ENCODE measurements at places on chromosomes 13 and 19.

DNA sequence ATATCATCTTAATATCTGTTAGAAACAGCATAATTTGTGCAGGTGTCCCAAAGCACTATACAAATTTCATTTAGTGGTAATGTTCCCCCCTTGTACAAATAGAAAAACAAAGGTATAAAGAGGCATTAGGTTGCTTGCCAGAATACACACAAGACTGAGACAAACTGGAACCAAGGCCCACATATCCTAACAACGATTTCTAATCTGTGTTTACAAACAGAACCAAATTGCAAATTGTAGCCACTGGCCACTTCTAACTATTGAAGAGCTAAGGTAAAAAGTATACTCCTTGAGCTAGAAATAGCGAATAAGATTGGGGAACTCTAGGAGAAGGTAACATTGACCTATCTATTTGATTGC lies 526.1 kb downstream of the KLF12 start:
- no peak for DNase-seq

GRCh38 chr13:93262729-93263345 lies 36.2 kb downstream of the GPC6 start:
- DNase-seq, result peak; percentile 69

DNA sequence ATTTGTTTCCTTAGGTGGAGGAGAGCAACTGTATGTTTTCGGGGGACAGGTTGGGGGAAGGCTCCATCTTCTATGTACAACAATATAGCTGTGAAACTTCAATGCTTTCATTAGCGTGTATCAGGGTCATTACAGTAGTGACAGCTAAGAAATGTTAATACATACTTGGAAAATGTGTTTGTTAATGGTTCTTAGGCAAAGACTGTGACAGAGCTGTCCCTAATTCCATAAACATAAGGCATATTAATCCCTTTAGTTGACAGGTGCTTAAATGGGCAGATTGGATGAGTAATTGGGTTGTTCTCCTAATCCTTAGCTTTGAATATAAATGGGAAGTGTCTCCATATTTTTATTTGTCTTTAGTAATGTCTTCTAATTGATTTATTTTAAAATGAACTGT lies 313.7 kb downstream of the HS6ST3 start:
- no peak for DNase-seq

DNA sequence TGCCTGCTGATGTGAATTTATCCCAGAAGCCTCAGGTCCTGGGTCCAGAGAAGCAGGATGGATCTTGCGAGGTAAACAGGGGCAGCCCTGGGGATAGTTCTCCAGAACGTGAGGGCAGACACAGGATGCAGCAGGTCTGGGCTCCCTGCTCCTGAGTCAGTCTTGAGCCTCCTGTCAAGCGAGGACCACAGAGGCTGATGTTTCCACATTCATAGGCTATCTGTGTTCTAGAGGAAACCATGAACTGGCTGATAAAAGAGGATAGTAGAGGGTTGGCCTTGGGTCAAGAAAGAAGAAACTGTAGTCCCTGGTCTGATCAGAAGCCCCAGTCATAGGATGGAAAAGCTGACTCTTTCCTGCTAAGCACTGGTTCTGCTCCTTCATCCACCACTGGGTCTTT lies 2.2 kb downstream of the ZNF175 start:
- DNase-seq, result peak; percentile 68

GRCh38 chr13:36124236-36124822 lies 6.9 kb downstream of the DCLK1 start:
- DNase-seq, result peak; percentile 90

- no peak for DNase-seq
Measured at GRCh38 chr13:110073982-110074381, 233.0 kb downstream of the COL4A1 start.

GRCh38 chr13:110323172-110323891 lies 16.2 kb downstream of the COL4A2 start:
- DNase-seq, result peak; percentile 91

DNA sequence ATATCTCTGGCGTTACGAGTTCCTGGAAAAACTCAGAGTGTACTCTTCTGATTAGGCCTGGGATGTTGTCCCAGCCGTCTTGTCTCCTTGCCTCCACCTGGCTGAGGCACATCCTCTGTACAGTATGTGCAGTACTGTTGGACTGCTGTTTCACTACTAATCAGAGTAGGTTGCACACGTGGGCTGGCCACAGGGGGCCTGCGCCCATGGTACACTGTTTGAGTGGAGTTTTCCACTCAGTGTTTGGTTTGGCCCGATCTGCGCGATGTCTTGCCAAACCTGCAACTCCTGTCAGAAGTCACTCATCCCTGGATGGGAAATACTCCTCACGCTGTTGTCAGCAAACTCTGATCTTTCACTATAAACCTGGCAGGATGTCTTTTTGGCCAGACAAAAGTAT lies 189.6 kb upstream of the CSNK1A1L start:
- no peak for DNase-seq

DNA sequence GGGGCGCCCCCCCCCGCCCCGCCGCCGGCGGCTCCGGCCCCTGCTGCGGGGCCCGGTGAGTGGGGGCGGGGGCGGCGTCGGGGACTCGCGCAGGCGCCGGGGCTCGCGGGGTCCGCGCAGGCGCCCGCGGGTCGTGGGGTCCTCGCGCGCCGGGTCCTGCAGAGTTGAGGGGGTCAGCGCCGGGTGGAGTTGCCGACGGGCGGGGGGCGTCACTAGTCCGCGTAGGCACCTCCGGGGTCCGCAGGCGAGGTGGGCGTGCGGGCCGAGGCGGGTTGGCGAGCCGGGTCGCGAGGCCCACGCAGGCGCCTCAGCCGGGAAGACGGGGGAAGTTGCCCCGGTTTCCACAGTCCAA lies 365 bp downstream of the PPP6R1 start:
- no peak for DNase-seq

GRCh38 chr13:76724421-76724820 lies 161.8 kb downstream of the KCTD12 start:
- DNase-seq, result no peak

GRCh38 chr13:106593132-106593531 lies 25.2 kb upstream of the ARGLU1 start:
- no peak for DNase-seq

- DNase-seq, result no peak
Measured at GRCh38 chr13:30665638-30666037, 47.9 kb downstream of the USPL1 start.

GRCh38 chr19:18322318-18322758 lies 538 bp downstream of the LSM4 start:
- peak; percentile 65 for DNase-seq

GRCh38 chr19:18533058-18533457 lies 10.3 kb downstream of the FKBP8 start:
- no peak for DNase-seq

DNA sequence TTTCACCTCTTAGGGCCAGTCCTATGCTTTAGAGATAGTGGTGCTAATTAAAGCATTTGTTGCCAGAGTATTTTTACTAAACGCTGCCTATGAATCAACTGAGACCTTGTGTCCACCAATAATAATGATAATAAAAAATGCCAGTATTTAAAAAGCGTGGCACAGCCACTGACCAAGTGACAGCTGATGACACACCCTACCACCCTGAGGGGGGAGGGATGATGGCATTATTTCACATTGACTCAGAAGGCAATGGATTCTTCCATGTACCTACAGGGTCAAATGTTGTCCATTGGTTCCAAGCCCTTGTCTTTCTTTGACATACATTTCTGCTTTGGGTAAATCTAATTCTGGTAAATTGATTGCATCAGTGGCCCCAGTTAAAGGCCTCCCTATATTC lies 384.4 kb downstream of the DLEU7 start:
- DNase-seq, result no peak

GRCh38 chr19:31613683-31614219 lies 264.5 kb upstream of the TSHZ3 start:
- no peak for DNase-seq

DNA sequence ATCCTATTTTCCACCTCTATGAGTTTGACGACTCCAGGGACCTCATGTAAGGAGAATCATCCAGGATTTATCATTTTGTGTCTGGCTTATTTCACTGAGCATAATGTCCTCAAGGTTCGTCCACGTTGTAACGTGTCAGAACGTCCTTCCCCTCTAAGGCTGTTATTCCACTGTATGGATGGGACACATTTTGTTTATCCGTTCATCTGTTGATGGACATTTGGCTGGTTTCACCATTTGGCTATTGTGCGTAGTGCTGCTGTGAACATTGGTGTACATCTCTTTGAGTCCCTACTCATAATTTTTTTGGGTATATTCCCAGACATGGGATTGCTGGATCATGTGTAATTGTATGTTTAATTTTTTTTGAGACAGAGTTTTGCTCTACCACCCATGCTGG lies 21.5 kb downstream of the CRTC1 start:
- no peak for DNase-seq

GRCh38 chr19:48553676-48554384 lies 1.9 kb downstream of the SULT2B1 start:
- peak; percentile 98 for DNase-seq

GRCh38 chr19:48461982-48462655 lies 6.7 kb downstream of the KCNJ14 start:
- no peak for DNase-seq

DNA sequence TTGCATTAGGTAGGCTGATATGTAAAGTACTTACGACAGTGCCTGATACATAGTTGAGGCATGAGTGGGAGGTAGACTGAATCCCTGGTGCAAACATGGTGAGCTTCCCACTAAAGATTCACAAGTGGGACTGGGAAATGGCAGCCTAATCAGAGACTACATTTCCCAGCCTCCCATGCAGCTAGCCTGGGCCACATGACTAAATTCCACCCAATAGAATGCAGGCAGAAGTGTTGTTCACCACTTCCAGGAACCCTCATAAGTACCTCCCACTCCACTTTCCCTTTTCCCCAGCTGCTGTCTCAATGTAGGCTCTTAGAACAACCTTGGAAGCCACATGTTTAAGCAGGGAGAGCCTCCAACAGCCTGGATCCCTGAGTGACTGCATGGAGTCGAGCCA lies 104.9 kb downstream of the CACNA1A start:
- DNase-seq, result peak; percentile 73

DNA sequence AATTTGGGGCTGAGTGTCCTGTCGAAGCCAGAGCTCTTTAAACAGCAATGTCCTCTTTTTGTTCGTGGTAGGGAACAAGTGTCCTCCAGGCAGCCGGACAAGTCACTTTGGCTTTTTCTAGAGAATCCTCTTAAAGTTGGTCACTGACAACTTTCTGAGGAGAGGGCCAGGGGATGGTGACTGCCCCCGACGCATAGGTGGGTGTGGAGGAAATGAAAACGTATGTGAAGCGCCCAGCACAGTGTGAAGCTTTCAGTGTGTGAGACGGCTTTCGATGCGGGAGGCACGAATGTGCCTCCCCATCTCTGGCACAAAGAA lies 45.8 kb upstream of the ZNF536 start:
- no peak for DNase-seq

DNA sequence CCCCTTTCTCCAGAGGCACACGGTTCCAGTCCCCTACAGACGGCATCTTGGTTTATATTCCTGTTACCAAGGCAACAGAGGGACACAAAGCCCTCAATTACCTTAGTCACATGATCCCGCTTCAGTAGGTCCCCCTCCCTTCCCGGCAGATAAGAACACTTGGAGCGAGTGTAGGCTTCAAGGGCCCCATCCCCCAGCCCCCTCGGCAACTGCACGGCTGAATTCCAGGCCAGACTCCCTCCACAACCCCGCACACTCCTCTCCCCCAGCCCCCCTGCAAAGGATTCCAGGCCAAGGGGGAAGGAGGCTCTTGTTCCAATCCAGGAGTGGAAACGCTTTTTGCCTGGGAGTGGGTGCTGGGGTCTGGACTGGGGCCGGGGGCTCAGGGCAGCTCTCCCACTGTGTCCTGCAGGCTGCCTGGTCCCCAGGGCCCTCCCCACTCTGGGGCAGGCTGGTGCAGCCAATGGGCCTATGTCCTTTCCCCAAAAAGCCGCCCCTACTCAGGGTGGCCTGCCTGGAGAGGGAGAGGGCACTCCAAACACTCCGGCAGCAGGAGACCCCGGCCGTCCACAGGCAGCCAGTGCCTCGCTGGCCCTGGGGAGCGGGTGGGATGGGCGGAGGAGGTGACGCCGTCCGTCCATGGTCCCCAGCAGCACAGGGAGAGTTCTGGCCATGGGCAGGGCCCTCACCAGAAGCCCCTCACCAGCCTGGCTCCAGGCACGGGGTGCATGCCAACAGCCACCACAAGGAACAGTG lies 62.6 kb downstream of the MLLT1 start:
- peak; percentile 27 for DNase-seq

DNA sequence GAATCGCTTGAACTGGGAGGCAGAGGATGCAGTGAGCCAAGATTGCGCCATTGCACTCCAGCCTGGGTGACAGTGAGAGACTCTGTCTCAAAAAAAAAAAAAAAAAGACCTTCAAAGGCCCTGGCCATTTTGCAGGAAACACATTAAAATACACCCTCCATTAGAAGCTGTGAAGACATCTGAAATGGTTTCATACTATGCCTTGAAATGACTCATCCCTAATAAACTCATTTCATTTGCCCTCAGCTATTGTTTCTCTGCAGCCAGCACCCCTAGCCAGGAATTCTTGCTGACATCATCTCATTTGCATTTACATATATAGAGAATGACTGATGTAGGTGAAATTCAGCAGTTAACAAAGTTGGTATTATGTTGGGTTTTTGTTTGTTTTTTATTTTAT lies 8.7 kb downstream of the EML2 start:
- DNase-seq, result peak; percentile 96

GRCh38 chr19:39342647-39343305 lies 555 bp downstream of the SAMD4B start:
- no peak for DNase-seq

DNA sequence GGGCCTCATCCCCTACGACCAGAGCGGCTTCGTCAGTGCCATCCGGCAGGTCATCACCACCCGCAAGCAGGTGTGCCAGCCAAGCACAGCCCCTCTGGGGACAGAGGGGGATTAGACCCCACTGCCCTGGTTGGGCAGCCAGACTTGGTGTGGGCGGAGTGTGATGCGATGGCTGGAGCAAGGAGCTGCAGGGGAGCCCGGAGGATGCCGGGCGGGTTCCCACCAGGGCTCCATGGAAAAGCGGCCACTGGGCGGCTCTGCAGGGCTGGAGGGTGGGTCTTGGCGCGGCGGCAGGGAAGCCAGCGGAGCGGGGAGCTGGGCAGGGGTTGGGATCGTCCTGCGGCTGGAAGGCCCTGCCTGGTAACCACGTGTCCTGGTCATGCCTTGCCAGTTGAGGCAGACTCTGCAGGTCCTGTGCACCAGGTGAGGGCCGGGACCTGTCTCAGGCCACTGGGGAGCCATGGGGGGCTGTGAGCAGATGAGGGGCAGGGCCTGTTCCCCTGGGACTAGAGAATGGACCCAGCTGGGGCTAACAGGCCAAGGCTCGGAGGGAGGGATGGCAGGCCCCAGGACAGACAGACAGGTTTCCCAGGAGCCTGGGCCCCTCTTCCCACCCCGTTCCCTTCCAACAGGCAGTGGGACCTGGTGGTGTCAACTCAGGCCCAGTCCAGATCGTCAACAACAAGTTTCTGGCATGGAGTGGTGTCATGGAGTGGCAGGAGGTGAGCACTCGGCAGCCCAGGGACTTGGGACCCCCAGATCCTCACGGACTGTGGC lies 6.3 kb downstream of the PTOV1 start:
- no peak for DNase-seq

DNA sequence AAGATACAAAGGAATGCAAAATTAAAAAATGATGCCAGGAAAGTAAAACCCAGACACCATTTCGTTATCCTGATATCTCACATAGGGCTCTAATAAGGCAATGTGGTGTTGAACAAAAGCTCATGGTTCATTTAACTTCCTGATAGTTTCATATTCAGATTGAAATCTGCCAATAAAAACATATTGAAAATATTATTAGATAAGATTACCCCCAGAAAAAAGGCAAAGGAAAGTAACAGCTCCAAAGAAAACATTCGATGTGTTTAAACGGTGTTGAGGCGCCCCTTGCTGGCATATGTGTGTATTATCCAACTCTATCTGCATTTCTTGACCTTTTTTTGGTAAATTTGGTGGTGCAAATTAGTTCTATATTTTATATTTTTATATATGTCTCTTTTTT lies 75.9 kb downstream of the ESD start:
- DNase-seq, result peak; percentile 35

All from M059J (cell line).